ENCODE measurements at places on chromosomes 1 and 21.

- no peak for DNase-seq
These were observed 65.6 kb upstream of the EDEM3 start for GRCh38 chr1:184820218-184820750.

GRCh38 chr1:9902060-9902452 lies 8.0 kb downstream of the CTNNBIP1 start:
- DNase-seq = no peak

DNA sequence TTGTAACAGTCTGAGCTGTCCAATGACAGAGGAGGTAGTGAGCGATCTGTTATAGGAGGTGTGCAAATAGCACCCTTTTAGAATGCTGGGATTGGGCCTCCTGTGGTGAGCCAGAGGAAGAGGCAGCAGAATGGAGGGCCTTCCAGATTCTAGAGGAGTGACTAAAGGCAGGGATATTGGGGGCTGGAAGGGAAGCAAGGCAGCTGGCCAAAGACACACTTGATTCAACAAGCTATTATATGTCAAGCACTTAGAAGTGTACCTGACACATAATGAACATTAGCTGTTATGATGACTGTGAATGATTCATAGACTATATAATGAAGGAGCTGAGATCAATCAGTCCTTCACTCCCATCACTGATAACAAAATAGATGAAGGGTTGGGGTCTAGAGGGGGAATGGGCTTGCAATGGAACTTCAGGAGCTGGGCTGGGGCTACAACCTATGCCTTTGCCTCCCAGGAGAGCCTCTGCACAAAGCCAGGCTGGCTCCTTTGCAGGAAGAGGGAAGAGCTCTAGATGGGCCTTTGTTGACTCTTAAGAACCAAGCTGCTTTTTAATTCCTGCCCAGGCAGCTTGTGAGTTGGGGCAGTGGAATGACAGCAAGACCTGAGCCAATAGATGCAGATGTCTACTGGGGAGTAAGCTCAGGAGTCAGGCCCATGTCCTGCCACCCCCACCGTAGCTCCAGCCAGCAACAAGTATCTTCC lies 2.3 kb upstream of the MKNK1 start:
- peak; percentile 71 for DNase-seq

GRCh38 chr21:42747276-42747701 lies 93.9 kb downstream of the PDE9A start:
- no peak for DNase-seq

DNA sequence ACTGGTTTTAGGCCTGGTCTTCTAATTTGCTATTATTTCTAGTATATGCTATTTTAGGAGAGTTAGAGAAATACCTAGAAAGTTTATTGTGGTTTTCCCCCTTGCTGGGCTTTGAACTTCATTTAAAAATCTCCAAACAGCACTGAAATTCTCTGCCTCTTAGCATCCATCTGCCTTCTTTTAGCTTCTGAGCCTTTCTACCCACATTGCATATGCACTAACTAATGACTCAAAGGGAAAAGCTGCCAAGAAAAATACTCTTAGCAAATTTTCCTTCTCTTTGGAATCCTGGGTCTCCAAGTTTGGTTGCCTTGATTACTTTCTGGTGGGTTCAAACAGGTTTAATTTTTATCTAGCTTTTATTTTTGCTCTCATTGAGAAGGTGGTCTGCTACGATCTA lies 408.4 kb upstream of the PTBP2 start:
- DNase-seq = no peak

DNA sequence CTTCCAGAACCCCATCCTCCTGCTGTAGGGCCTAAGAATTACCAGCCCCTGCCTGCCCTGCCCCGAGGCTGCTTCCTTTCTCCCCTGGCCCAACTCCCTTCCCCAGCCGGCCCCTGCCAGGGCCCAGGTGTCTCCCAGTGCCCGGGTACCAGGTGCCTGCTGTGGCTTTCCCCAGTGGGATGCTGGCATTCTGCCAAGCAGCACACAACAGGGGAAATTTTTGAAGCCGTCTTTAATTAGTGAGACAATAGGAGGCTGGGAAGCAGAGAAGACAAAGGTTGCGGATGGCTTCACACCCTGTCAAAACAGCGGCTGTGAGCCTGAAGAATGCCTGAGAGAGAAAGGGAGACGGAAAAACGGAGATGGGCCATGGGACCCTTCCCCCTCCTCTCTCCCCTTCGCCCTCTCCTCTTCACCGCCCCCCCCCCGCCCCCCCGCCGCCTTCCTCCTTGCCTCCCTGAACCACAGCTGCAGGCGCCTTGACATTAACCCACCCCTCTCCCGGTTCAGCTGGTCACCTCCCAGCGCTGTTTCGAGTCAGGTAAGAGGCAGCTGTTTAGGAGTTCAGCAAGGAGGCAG lies 33.6 kb downstream of the LRRN2 start:
- peak; percentile 75 for DNase-seq

- DNase-seq = peak; percentile 46
These were observed 80.9 kb upstream of the ZC3H12A start for GRCh38 chr1:37393173-37394120.

GRCh38 chr21:32523988-32524719 lies 61.2 kb downstream of the TCP10L start:
- DNase-seq = no peak

DNA sequence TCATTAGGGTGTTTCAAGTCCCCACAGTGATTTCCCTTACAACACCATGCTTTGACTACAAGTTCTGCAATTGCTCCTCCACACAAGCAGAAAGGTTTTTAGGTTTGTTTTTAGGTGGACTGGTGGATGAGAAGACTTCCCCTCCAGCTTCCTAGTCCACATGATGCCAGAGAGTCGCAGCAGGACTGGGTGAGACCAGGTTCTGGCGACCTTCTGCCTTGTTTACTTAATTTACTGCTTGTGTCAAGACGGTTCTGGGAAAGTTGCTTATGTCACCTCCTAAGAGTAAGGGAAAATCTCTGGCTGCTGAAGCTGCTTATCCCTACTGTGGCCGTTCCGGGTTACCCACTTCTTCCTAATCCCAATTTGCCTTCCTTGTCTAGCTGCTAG lies 76.4 kb downstream of the GLUL start:
- DNase-seq = no peak

- DNase-seq = no peak
These were observed 777.3 kb downstream of the LTN1 start for GRCh38 chr21:28215214-28215954.
